NCI-H460 (cell line): ENCODE measurements at places on chromosomes 11 and 22.

- DNase-seq: no peak
Measured at GRCh38 chr11:46305295-46305694, 27.8 kb downstream of the CREB3L1 start.

DNA sequence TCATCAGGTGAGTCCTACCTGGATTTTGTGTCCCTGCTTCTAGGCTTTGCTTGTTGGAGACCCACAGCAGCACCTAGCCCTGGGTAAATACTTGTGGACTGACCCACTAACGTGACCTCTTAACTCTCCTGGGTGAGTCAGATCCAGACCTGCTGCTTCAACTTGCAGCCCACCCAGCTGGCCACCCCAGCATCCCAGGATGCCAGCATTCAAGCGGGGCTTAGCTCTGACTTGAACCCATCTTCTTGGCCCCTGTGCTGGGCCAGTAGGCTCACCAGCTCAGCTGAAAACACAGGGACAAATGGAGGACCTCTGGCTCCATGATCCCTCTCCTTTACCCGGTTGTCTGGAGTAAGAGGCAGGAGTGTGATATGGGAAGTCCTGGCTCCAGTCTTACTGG lies 33.5 kb downstream of the PARVG start:
- no peak for DNase-seq

- no peak for DNase-seq
Measured at GRCh38 chr22:46064228-46064965, 85.9 kb upstream of the PPARA start.

GRCh38 chr22:22995166-22995565 lies 75.2 kb upstream of the GNAZ start:
- DNase-seq: no peak

GRCh38 chr11:77071077-77071476 lies 4.3 kb downstream of the CAPN5 start:
- no peak for DNase-seq

DNA sequence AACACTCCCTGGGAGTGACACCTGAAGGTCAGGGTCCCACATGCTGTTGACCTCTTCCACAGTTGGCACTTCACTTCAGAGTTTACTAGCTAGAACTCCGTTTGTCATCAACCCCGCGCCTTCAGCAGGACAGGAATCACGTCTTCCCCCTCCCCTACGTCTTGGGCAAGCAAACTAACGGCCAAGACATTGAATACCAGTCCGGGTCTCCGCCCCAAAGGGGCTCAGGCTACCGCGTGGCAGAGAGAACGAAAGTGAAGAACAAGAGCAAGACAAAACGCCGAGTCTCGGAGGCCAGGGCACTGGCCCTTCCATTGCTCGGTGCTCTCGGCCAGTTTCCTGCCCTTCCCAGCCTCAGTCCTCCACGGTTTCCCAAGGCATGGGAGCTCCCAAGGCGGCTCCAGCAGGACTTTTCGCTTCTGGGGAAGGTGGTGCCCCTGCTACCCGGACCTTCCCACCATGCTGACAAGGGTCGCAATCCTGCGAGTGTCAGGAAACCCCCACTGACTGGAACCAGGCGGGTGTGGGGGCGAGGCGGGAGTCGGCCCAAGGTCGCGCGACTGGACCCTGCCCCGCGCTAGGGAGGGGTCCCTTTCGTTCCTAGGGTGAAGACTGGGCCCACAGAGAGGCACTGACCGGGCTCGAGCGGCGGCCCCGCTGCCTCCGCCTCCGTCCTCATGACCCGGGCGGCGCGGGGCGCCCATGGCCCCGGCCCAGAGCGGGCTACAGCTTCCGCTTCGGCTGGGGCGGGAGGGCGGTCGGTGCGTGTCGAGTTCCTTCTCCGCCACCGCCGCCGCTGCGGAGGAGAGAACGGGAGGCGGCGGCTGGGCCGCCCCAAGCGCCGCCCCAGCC lies at the start of gene GUCD1:
TSS of gene GUCD1 (minus strand) at position 826 of the 852 bp plus-strand sequence. CDS start at position 679, 147 bp downstream.
- DNase-seq: no peak

GRCh38 chr11:6622261-6623171 lies 3.3 kb upstream of the TPP1 start:
- DNase-seq: no peak

- DNase-seq: peak; percentile 58
Measured at GRCh38 chr11:63945477-63946163, 6.8 kb downstream of the NAA40 start.

GRCh38 chr11:2513441-2513840 lies 68.6 kb downstream of the KCNQ1 start:
- DNase-seq: no peak

GRCh38 chr11:127493330-127494022 lies 492.9 kb upstream of the KIRREL3 start:
- peak; percentile 1 for DNase-seq

DNA sequence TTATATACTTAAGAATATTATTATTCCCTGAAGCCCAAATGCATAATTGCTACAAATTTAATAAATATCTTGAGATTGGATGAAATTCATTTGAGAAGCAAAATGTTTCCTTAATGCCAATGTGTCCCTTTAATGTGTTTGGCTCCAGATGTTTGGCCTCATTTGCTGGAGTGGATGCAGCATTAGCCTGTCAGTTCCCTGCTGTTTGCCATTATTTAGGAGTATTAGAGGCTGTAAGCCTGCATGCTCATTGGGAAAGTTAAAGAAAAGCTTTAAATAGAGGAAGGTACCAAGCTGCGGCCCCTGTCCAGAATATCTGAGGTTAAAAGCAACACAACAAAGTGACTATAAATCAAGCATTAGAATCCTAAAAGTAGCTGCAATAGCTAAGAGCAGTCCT lies 54.8 kb upstream of the PITPNB start:
- no peak for DNase-seq

DNA sequence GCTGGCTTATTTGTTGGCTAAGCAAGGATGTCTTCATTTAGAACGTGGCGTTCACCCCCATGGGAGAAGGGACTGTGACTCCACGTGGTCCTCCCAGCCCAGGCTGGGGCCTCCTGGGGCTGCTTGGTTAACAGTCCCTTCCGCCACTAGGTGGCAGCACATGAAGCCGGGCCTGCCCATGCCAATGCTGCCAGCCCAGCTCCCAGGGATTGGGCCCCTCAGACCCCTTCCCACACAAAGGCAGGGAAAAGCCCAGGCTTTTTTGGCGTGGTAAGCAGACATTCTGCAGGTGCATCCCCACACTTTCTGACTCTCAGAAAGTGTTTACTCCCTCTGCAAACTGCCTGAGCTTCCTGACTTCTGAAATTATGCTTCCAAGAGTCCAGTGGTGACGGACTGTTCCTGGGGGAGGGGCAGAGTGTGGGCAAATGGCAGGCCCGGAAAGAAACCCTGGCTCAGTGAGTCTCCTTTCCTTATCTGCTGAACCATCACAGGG lies 3.1 kb downstream of the CBX6 start:
- peak; percentile 31 for DNase-seq

- no peak for DNase-seq
Measured at GRCh38 chr11:97570636-97571035, 1180.8 kb downstream of the JRKL start.

- DNase-seq: peak; percentile 41
Measured at GRCh38 chr22:22942511-22943329, 55.1 kb downstream of the IGLL5 start.

DNA sequence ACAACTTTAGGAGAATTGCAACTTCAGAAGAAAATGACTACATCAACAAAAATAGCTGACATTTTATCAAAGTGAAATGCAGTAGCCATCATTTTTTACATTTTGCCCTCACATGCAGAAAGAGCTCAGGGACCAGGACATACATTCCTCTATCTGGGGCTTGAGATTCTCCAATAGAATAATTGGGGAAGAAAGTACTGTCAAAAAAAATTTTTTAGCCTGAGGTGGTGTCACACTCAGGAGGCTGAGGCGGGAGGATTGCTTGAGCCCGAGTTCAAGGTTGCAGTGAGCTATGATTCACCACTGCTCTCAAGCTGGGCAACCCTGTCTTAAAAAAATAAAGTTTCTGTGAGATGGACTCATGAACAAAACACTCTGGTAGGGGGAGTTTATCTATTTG lies 32.2 kb upstream of the DEPDC7 start:
- no peak for DNase-seq

- no peak for DNase-seq
Measured at GRCh38 chr11:126499131-126499752, 143.8 kb downstream of the ST3GAL4 start.

DNA sequence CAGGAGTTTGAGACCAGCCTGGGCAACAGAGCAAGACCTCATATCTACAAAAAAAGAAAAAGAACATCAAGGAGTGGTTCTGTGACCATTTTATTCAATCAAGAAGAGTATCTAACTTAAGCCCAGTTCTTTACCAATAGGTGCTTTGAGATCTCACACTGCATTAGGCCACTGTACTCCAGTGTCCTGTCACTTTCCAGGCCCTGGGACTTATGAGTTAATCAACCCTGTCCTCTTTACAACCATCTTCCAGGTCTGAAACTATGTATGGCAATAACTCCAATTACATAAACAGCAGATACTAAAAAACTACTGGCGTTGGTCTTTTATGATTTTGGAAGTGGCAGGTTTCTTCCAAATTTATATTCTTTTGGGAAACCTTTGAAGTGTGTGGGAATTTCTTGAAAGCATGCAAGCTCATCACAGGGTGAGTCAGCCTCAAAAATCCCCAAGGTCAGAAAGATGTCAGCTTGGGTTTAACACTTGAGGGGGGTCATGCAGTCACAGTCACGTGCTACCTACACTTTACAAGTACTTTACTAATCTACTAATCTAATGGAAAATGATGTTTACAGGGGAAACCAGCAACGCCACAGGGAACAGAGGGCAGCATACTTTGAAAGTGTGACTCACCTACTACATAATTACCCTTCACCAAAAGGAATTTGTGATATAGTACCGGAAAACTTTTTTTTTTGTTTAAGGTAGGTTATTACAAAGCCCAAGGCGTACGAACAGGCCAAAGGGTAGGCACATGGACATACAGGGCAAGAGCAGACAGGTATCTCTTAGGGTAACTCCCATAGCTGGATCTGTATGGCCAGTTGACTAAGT lies 15.6 kb downstream of the PISD start:
- no peak for DNase-seq

GRCh38 chr22:20867179-20868024 lies 8.6 kb downstream of the SNAP29 start:
- no peak for DNase-seq
